Hippocampal formation (tissue), 2 donors: ENCODE measurements at places on chromosomes 2 and 18.

DNA sequence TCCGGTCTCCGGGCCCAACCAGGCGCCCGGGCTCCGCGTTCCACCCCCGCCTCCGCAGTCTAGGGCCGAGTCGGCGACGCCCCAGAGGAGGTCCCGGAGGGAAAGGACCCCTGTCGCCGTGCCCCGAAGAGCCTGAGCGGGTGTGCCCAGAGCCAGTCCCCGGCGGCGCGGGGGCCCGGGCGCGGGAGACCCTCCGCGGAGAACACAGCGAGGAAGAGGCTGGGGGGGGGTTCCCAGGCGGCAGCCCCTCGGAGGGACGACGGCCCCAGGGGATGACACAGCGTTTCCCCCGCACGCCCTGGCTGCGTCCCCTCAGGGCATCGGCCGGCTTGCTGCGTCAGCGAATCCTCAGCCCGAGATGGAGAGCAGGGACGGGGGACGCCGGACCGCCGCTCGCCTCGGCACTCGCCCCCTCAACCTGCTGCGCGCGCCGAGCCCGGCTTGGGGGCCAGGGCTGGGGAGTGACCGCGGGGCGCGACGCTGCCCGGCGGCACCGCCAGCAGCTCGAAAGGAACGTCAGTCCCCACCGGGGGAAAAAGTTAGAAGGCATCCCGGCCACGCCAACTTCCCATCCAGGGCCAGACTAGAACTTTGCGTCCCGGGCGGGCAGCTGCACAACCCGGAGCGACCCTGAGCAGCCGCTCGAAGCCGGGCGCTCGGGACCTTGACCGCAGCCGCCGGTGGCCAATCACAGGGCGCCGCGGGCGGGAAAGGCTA, 711 bp downstream of the SFXN5 start:
- DNase-seq: no peak

DNA sequence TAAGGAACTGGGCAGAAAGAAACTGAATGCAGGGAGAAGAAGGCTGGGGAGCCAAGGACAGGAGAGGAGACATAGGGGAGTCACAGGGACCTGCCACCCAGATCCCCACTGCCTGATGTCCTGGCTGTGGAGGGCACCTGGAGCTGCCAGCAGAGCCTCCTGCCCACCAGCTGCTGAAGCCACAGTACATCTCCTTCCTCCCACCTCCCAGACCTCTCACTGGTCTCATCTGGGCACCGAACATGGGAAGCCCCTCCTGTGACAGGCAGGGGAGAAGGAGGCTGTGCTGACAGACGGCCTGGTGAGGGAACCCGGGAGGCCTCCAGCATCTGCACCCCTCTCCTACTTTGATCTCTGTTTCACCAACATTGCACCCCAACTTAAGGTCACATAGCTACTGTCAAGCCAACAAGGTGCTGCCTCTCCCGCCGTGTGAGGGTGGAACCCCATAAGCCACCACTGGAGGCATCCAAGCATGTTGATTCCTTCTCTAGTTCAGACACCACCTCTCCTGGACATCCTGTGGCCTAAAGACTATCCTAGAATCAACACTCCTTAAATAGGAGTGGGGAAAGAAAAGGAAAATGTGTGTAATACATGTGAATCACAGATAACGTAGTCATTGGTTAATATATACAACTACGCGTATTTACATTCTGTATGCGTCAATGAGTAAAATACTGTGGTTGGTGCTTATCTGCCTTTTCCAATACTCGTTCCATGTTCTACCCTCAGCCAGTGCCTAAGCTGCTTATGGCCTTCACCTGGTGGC, 3.5 kb upstream of the RNPEPL1 start:
- DNase-seq: no peak

DNA sequence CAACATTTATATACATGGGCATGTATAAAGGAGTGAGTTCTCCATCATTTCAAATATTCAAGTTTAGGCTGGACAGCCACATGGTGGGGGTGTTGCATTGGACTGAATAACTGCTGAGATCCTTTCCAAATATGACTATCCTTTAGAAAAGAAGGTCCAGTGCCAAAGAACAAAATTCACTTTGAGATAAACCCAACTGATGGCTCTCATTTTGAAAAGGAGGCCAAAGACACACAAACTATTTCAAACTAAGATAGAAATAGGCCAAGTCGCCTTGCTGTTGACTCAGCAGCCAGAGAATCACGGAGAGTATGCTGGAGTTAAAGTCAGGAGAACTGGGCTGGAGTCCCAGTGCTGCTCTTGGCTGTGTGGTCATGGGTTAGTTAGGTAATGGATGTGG, 204.5 kb upstream of the LRATD1 start:
- no peak for DNase-seq

GRCh38 chr2:137091704-137092103, 326.4 kb downstream of the THSD7B start:
- DNase-seq: no peak

- DNase-seq: no peak
Measured at GRCh38 chr18:32961538-32961937, 188.7 kb upstream of the KLHL14 start.

GRCh38 chr18:63444580-63444979, 22.3 kb upstream of the VPS4B start:
- no peak for DNase-seq

DNA sequence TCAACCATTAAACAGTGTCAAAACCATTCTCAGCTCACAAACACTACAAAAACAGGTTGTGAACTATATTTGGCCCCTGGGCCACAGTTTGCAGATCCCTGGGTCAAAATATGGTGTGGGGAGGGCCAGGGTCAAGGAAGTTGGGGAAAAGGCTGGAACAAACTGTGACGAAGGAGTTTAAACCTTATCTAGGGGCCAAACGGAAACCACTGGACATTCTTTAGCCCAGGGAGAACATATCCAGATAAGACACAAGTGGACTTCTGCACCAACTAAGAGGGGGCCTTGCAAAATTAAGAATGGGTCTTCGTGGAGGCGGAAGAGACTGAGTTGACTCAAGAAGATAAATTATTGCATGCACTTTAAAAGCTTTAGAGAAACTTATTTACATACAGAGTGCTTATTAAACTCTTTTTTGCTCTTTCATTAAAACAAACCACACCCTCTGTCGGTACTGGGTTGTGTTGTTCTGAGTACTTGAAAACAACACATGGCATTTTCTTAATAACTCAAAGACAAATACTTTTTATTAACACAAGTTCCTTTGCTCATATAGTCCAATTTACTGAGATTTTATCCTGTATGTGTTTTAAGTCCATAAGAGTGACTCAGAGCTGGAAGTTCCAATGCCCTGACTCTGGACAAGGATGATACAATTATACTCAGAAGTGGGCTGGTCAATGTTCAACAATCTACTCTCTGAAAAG, 5.3 kb upstream of the ASAP2 start:
- no peak for DNase-seq

GRCh38 chr2:1690056-1690775, 54.1 kb downstream of the PXDN start:
- no peak for DNase-seq

DNA sequence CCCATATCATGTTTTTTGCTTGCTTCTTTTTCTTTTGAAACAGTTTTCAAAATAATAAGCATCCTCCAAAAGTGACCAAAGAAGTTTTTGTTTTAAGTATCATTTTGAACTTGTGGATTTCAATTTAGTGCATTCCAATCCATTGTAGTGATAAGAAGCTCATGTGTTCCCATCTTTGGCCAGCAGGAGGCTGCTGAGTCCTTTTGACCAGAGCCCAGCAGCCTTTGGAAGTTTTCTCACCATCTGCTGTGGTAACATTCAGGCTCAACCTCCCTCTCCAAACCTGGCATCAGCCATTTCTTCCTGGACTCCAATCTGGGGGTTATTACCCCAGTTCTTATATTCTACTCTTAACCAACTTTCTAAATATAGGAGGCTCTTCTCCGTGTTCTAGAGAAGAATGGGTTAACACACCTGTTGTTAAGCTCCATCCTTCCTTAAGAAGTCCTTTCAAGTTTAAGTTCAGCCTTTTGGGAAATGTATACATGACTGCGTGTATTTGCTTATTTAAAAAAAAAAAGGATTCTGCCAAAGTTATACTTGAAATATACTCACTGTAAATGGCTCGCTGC, 39.0 kb upstream of the MAL start:
- peak; percentile 57 for DNase-seq

- DNase-seq: peak; percentile 39
Measured at GRCh38 chr2:231321556-231322334, 73.8 kb upstream of the B3GNT7 start.

DNA sequence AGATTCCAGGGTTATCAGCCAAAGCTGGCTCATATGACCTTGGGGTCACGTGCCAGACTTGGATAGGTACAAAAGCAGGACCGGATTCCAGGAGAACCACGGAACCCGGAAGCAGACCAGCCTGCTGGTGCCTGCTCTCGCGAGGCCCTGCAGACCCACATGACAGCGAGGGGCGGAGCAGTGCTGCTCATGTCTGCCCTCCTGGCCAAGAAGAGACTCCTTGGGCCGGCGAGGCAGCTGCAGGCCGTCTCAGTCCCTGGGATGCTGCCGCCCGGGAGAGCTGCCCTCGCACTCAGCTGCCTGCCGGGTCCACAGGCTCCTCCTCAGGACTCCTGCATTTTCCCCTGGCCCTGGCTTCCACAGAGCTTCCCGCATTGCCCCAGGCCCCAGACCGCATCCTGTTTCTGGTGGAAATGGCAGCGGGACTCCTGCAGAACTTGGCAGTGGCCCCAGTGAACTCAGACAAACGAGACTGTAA, 739.5 kb downstream of the SOCS6 start:
- no peak for DNase-seq

DNA sequence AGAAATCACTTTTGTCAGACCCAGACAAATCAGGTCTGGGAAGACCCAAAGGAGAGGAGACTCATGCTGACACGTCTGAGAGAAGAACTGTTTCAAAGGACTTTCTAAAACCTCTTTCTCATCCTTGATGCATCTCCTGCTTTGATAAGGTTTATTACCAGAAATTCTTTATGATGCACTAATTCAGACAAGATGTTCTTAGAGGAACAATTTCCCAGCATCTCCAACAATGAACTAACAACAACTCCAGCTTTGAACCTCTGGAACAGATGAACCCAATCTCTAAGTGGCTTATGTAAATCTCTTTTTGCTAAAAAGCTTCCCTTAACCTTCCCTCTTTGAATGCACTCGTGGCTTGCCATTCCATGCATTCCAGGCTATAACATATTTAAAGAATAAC, 15.9 kb upstream of the SERPINB11 start:
- no peak for DNase-seq

DNA sequence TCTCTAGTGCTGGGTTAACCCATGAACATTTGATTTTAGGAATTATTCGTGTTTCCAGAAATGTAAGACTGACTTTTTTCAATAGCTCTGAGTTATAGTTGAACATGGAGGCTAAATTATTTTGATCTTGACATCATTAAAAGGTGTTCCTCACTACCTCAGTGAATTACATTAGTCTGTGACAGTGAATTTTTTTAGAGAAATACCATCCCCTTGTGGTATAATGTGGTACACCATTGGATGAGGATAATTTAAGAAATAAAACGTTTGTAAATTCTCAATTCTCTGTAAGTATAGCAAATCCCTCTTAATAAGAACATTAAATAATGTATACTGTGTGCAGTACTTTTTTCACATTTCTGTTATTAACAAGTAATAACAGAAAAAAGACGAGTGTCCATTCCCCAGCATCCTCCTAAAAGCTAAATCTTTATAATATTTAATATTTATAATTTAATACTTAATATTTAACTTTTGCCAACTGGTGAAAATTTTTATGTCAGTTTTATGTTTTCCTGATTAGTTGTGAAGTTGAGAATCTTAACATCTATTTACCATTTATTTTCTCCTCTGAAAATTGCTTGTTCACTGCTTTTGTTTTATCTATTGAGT, 70.3 kb upstream of the CWC22 start:
- no peak for DNase-seq

DNA sequence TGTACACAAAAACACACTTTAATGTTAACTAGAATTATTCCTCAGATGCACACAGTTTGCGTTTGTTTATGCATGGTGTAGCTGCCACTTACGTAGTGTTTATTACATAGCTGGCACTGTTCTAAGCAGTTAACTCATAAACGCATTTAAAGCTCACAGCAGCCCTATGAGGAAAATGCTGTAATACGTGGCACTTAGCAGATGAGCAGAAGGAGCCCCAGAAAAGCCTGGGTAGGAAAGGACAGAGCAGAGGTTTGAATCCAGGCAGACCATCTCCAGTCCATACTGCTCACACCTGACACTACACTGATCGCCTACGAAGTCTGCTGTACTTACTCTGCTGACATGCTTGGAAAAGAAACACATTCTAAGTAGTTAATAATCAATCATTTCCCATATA, 66.6 kb downstream of the BCL2 start:
- DNase-seq: no peak
